Activated B cell treated with CpG ODN at 0.5 μM for 24 hours (primary cell): ENCODE measurements at places on chromosomes 6 and 20.

- H3K27ac ChIP-seq = no peak overlapping the region
- H3K4me3 ChIP-seq = no peak overlapping the region
- no peaks in the 10 kb centered on the region for H3K36me3 ChIP-seq
These were observed 14.3 kb upstream of the FAM135A start for GRCh38 chr6:70398783-70399728.

- no peaks in the 10 kb centered on the region for H3K4me1 ChIP-seq
- DNase-seq = no peak
- no peaks in the 10 kb centered on the region for H3K36me3 ChIP-seq
- no peak overlapping the region for H3K27ac ChIP-seq
- H3K4me3 ChIP-seq = no peak overlapping the region
These were observed 96.6 kb upstream of the NXT1 start for GRCh38 chr20:23254034-23254433.

DNA sequence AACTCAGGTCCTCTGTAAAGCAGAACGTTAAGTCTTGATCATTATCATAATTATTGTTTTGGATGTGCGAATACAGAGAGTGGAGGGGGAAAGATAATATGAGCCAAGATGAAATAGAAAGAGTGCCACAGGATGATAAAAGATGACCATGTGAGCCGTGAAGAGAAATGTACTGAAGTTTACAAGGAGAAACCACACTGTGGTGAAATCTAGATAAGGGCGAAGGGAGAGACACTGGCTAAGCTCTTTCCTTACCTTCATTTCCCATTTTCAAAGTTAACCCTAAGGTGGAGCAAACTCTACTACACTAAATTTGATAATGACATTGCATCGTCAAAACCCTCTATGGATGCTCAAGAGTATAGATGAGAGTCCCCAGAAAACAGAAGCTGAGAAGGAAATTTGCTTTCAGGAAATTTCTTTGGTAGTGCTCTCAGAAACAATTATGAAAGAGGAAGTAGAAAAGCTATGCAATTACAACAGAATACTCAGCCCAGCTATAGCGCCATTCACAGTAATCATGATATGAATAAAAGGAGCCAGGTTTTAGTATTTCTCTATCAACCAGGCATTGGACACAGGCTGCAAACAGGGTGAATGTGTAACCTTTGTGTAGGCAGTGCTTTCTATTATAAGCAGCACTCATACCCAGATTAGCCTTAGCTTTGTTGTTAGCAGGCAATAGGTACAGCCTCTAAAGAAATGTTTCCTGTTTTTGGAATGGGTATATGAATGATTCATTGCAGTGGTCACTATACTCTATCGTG, 1080.7 kb downstream of the GRIK2 start:
- H3K4me1 ChIP-seq = no peaks in the 10 kb centered on the region
- H3K27me3 ChIP-seq = no peaks in the 10 kb centered on the region

GRCh38 chr6:47276377-47276776, 33.3 kb downstream of the TNFRSF21 start:
- H3K4me1 ChIP-seq = no peaks in the 10 kb centered on the region
- DNase-seq = no peak

- peaks cover 80% of the 10 kb centered on the region for H3K36me3 ChIP-seq
- H3K4me3 ChIP-seq = no peak overlapping the region
- DNase-seq = no peak
- H3K27me3 ChIP-seq = no peaks in the 10 kb centered on the region
- no peak overlapping the region for H3K27ac ChIP-seq
These were observed 97.9 kb upstream of the TMEM181 start for GRCh38 chr6:158461954-158462353.
